ENCODE measurements at places on chromosomes 11 and 22.

- no peak for DNase-seq
These were observed 53.6 kb downstream of the ARFGAP2 start for GRCh38 chr11:47123094-47123493.

DNA sequence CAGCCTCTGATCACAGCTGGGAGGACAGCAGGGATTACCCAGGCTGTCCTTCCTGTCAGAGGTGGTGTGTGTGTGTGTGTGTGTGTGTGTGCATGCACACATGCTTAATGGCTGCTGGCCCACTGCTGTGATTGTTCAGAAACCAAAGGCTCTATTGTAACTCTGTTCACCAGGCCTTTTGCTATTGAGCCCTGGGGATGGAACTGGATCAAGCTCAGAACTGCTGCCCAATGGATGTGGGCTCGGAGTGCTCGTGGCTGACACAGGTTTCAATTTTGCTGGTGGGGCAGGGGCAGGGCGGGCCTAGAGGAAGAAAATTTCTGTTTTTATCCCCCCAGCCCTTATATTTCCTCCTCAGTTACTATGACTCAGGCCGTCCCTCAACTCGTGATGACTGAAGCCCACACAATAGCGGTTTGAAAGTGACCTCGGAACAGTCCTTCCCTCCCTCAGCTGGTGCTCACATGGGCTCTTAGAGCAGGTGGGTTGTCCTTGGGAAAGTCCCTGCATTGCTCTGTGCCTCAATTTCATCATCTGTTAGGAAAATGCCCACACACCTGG is 359.3 kb downstream of the TENM4 start:
- DNase-seq: no peak

GRCh38 chr11:1772270-1773130 is 8.8 kb upstream of the CTSD start:
- peak; percentile 59 for DNase-seq

- no peak for DNase-seq
These were observed 56.3 kb downstream of the KREMEN1 start for GRCh38 chr22:29128891-29129807.

DNA sequence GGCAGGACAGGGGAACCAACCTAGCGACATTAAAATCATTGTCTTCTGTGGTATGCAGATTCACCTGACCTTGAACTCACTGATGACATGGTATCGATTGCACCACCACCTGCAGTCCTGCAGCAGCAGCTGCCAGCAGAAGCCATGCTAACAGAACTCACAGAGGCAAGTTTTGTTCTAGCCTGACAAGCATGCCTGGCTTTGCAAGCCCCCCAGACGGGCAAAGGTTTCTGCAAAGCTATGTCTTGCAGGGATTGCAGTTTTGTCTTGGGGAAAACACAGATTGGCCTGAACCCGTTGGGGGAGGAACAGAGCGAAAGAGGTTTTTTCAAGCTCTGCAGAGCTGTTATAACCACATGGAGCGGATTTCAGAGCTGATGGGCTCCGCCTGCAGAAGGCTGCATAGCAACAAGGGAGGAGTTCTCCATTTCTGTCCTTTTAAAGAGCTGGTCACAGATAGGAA is 221.0 kb downstream of the HIPK3 start:
- no peak for DNase-seq

GRCh38 chr11:61454520-61454919 is 24.6 kb downstream of the SDHAF2 start:
- DNase-seq: no peak

- no peak for DNase-seq
These were observed 20.2 kb upstream of the PRDM10 start for GRCh38 chr11:130022799-130023198.

DNA sequence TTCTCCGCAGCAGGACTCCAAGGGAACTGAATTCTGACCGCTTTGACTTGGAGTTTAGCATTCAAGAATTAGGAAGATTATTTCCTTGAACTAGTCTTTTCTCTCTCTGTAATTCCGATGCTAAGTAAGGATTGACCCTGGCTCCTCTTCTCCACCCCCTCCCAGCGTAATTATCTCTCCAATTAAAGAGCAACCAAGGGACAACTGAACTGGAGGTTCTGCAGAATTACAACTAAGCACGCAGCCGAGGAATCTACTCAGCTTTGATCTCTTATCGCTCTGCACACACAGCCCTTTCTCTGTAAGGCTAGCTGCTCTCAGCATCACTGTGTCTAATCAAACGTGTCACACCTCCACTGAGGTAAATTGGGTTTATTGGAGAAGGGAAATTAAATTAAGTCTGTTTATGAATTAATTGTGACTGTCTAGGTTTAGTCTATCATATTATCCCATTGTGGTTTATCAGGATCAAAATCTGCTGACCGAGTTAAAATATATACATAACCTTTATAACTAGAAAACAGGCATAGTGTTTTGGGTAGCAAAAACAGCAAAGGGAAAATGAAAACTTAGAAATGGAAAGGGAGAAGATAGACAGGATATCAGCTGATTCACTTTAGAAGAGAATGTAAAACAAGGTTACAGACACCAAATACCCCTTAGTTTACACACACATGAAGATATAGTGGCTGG is 241.3 kb upstream of the LARGE1 start:
- DNase-seq: no peak

DNA sequence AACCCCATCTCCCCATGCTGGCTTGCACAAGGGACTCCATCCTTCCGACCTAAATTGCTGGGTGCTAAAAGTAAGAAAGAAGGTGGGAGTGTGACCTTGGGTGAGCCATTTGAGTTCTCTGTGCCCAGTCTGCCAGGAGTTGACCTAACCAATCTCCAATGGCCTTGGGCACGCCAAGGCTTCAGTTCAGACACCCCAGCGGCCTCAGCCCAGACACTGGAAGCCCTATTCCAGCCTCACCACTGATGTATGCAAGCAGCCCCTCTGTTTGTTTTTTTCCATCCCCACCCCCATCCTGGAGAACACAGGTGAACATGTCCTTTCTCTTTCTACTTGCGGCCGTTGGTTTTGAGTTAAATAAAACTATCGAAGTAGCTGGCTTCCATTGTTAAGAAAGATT is 31.9 kb downstream of the MYH9 start:
- DNase-seq: no peak

DNA sequence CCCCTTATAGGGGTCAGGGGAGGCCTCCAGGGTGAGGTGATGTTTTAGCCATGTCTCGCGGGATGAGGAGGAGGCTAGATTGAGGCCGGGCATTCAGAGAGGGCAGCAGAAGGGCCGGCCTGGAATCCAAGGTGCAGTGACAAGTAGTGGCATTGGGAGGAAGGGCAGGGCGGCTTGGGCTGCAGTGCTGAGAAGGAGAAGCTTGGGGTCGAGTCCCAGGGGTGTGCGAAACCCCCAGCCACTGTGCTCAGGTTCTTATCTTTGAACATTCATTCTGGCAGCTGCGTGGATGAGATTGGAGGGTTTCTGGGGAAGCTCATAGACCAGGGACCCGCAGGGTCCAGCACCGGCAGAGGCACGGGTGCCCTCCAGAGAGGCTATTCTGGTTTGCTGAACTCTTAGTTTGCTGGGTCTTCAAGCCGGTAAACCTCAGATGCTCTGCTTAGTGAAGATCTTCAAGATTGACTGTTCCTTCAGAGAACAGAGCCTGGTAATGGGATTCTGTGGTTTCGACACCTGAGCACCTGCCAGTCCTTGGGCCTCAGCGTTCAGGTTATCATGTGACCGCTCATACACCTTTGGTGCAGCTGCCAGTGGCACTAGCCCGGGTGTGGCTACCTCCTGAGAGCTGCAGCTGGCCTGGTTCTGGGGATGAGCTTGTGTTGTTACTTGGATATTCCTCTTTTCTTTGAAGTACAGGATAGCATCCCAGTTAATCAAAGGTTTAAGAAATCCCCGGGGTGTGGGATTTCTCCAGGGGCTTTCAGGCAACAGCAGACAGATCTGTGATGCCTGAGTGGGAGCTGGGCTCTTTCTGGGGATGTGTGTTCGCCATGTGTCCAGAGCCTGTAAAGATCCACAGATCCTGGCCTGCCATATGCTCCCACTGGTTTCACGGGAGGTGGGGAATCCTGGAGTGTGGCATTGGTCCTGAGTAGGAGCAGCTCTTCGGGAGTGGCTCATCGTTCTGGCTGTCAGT is 152.8 kb downstream of the TBC1D22A start:
- DNase-seq: no peak
